Heart left ventricle (tissue), 16 donors: ENCODE measurements at places on chromosomes 5 and 9. TPM values are rescaled to one million over a fixed set of nuclear protein-coding genes. Genes with fewer than 3 reads are reported as not detected.

PCSK5 gene
- total RNA-seq = 5.6 TPM

- no peak overlapping the region for H3K27ac ChIP-seq
- H3K4me3 ChIP-seq = no peak overlapping the region
- no peaks in the 10 kb centered on the region for H3K27me3 ChIP-seq
- H3K4me1 ChIP-seq = no peaks in the 10 kb centered on the region
- no peaks in the 10 kb centered on the region for H3K36me3 ChIP-seq
Measured at GRCh38 chr9:82891321-82891720, 171.6 kb downstream of the RASEF start.

- H3K36me3 ChIP-seq = no peaks in the 10 kb centered on the region
- H3K4me3 ChIP-seq = no peak overlapping the region
- H3K4me1 ChIP-seq = no peaks in the 10 kb centered on the region
- DNase-seq = no peak
- no peaks in the 10 kb centered on the region for H3K27me3 ChIP-seq
Measured at GRCh38 chr9:18317896-18318295, 156.1 kb upstream of the ADAMTSL1 start.

ABLIM3 gene
- total RNA-seq = 87.0 TPM

- no peak overlapping the region for H3K4me3 ChIP-seq
- peaks cover 26% of the 10 kb centered on the region for H3K4me1 ChIP-seq
- H3K27me3 ChIP-seq = no peaks in the 10 kb centered on the region
Measured at GRCh38 chr5:136042665-136043121, 13.9 kb downstream of the TGFBI start.

PANK3 gene
- 39.1 TPM for total RNA-seq

SAXO1 gene
- total RNA-seq = not detected

- H3K36me3 ChIP-seq = peaks cover 46% of the 10 kb centered on the region
- H3K4me3 ChIP-seq = peak overlapping the region; percentile 36
- DNase-seq = no peak
- H3K27ac ChIP-seq = peak overlapping the region; percentile 63
- H3K4me1 ChIP-seq = peaks cover 58% of the 10 kb centered on the region
Measured at GRCh38 chr9:2126331-2126803, 111.2 kb downstream of the SMARCA2 start.

- DNase-seq = peak; percentile 8
- peaks cover 12% of the 10 kb centered on the region for H3K27me3 ChIP-seq
- H3K27ac ChIP-seq = no peak overlapping the region
Measured at GRCh38 chr5:540071-540905, 16.0 kb upstream of the SLC9A3 start.

HARS2 gene
- total RNA-seq = 22.6 TPM

- H3K27ac ChIP-seq = no peak overlapping the region
- no peaks in the 10 kb centered on the region for H3K27me3 ChIP-seq
- no peaks in the 10 kb centered on the region for H3K36me3 ChIP-seq
Measured at GRCh38 chr9:4090491-4090890, 209.4 kb downstream of the GLIS3 start.

- H3K36me3 ChIP-seq = no peaks in the 10 kb centered on the region
- no peaks in the 10 kb centered on the region for H3K27me3 ChIP-seq
- H3K4me1 ChIP-seq = no peaks in the 10 kb centered on the region
Measured at GRCh38 chr5:10317825-10318682, 10.4 kb upstream of the CMBL start.

DNA sequence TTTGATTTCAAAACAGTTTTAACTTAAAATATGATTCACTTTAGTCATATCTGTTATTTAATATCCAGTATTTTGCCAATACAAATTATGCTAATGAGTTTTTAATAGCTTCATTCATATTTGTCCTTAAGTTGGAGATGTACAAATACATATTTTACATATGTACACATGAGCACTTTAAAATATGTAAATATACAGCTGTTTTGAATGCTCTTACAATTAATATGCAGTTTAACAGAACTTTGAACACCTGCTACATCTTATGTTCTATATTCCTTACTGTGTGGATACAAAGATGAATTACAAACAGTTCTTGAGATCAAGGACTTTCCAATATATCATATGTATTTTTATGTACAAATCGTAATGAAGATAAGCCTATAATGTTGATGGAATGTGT, 74.0 kb downstream of the CHSY3 start:
- H3K27ac ChIP-seq = no peak overlapping the region
- H3K27me3 ChIP-seq = no peaks in the 10 kb centered on the region
- no peak overlapping the region for H3K4me3 ChIP-seq
- H3K4me1 ChIP-seq = no peaks in the 10 kb centered on the region

- no peaks in the 10 kb centered on the region for H3K36me3 ChIP-seq
- no peaks in the 10 kb centered on the region for H3K4me1 ChIP-seq
- DNase-seq = no peak
- H3K4me3 ChIP-seq = no peak overlapping the region
- no peak overlapping the region for H3K27ac ChIP-seq
Measured at GRCh38 chr9:14715102-14715501, 7.4 kb downstream of the CER1 start.

ZNF483 gene
- 11.6 TPM for total RNA-seq

- no peaks in the 10 kb centered on the region for H3K36me3 ChIP-seq
- H3K4me1 ChIP-seq = peaks cover 75% of the 10 kb centered on the region
- H3K27me3 ChIP-seq = no peaks in the 10 kb centered on the region
- no peak overlapping the region for H3K27ac ChIP-seq
- H3K4me3 ChIP-seq = no peak overlapping the region
Measured at GRCh38 chr9:109802491-109802890, 22.5 kb downstream of the PALM2AKAP2 start.

DNA sequence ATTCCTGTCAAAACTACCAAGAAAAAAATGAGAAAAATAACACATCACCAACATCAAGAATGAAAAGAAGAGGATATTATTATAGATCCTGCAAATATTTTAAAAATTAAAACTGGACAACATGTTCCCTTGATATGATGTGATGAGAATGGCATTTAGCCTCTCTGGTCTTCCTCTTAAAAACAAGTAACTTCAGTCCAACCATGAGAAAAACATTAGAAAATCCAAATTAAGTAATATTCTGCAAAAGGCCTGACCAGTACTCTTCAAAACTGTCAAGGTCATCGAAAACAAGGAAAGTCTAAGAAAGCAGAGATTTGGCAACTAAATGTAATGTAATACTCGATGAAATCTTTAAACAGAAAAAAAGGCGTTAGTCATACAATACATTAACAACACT, 167.1 kb upstream of the SNX2 start:
- H3K4me1 ChIP-seq = no peaks in the 10 kb centered on the region
- H3K27ac ChIP-seq = no peak overlapping the region
- no peaks in the 10 kb centered on the region for H3K27me3 ChIP-seq
- H3K4me3 ChIP-seq = no peak overlapping the region

DNA sequence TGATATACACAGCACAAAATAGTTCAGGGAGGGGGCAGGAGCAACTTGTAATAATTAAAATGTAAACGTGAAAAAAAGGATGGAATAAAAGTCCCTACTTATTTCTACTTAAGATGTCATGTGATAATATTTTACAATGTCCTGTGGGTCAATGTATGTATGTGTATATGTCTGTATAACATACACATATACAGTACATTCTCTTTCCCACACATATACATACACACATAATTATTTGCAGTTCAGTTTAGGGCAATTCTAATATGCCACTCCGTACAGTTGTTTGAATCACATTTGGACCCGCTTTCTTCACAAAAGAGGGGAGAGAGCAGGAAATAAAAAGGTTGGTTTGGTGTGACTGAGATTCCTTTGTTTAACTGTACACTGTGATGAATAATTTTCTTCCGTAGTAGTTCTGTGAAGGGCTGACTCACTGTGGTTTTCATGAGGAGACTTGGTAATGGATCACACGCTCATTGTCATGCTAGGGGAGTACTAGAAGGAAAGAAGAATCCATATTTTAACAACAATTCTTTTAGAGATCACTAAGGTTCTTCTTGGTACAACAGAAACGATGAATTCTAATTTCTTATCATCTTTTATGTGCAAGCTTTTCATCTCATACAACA, 26.2 kb upstream of the ACOT12 start:
- H3K4me1 ChIP-seq = peaks cover under 1% of the 10 kb centered on the region
- H3K27me3 ChIP-seq = no peaks in the 10 kb centered on the region
- no peak overlapping the region for H3K27ac ChIP-seq

- no peak overlapping the region for H3K4me3 ChIP-seq
- H3K27me3 ChIP-seq = peaks cover 5% of the 10 kb centered on the region
- no peak overlapping the region for H3K27ac ChIP-seq
- H3K4me1 ChIP-seq = no peaks in the 10 kb centered on the region
Measured at GRCh38 chr5:2691530-2691929, 59.9 kb downstream of the IRX2 start.

- H3K4me1 ChIP-seq = peaks cover 14% of the 10 kb centered on the region
- DNase-seq = no peak
Measured at GRCh38 chr5:108278285-108279240, 103.3 kb downstream of the FBXL17 start.
